Activated CD4-positive, alpha-beta T cell treated with anti-CD3 and anti-CD28 coated beads, Interleukin-2, amount 50 U/mL, for 48 hours (primary cell): ENCODE measurements at places on chromosomes 5 and 9.

DNA sequence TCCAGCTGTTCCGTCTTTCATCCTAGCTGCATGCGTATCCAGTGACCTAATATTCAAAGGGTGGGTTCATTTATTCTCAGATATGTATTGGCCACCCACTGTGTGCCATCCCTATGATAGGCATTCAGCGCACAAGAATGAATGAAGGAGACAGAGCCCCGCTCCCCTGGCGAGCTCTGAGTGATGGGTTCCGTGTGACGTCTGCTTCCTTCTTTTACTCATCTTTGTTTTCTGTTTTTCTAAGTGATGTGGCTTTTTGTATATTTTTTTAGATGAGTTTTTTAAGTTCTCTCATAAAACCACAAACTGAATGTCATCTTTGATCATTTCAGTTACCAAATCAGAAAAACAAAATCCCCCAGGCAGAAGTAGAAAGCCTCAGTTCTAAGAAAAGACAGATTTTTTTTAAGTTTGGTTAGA, 168.3 kb upstream of the OTULINL start:
- DNase-seq = peak; percentile 47

DNA sequence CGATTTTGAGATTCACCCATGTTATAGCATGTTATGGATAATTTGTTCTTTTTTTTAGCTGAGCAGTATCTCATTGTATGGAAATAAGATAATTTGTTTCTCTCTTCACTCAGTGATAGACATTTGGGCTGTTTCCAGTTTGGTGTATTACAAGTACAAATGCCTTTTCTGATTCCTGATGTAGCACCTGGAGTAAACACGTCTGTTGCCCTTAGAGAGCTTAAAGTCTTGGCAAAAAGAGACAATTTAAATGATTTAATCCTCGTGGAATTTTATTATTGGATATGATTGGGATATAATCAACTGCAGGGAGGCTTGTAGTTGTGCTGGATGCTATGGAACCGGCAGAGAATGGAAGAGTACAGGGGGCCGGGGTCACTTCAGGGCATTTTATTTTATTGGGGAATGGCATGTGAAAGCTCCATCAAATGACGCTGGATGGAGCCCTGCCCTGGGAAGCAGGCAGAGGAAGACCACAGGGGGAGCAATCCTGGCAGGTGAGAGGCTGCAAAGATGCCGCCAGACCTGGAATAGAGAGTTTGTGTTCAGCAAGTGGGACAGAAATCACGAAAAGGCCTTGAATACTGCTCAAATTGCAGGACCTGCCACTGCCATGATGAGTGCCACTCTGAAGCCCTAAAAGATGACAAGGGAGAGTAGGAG, 31.0 kb upstream of the TGFBI start:
- DNase-seq = no peak

DNA sequence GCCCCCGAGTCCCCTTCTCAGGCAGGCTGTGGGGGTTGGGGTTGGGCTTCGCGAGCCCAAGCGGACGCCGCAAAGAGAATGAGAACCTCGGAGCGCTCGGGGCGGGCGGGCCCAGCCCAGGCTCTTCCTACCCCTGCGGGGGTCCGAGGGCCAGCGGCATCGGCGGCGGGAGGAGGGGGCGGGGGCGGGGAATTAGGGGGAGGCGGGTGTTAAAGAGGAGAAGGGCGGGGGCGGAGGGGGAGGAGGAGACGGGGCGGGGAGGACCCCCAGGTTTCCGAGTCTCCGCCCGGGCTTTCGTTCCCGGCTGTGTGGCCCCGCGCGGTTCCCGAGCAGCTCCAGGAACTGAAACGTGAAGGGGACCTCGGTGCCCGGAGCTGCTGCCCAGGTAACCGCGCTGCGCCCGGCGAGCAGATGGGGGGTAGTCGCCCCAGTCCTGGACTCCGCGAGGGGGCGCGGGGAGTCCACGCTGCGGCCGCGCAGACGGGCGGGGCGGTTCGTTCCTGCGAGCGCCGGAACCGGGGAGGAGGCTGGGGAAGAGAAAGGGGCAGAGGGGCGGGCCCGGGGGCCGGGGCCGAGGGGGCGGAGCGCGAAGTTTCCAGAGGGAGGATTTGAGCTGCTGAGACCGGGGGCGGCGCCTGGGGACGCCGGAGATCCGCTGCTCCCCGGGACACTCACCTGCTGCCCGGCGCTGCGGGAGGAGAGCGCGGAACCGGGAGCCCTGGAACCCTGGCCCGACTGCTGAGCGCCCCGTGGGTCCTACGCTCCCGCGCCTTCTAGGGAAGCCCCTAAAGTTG, 38.4 kb upstream of the PLEKHG4B start:
- DNase-seq = peak; percentile 56

GRCh38 chr5:179371681-179372680, 26.7 kb upstream of the ADAMTS2 start:
- DNase-seq = no peak

DNA sequence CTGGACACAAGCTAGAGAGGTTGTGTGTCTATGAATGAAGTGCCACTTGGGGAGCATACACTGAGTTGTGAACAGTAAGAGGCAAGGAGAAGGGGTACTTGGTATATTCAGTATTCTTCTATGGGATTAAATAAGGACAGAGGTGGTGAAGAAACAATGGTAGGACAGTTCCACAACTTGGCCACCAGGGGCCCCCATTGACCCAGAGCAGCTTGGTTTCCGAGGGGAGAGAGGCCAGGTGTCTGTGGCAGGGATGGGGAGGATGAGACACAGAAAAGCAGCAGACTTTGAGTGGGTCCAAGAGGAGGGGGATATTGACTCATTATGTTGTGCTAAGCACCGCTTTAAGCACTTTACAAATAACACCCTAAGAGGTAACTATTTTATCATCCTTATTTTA, 220.6 kb downstream of the MELK start:
- DNase-seq = peak; percentile 4

DNA sequence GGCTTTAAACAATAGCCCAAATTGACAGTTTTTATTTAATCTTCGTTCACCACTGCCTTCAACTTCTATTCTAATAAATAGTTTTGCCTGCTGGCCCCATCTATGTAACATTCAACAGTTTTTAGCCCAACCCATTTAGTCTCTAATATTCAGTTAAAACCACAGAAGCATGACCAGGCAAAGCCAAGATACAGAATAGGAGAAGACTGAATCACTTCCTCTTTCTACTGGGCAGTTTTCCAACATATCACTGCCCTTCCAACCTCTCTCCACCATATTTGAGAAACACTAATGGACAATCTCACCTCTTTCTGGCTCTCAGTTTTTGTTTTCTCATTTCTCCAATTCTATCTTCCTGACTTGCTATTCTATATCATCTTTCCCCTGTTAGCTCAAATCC, 352.9 kb downstream of the DNAH5 start:
- DNase-seq = no peak

DNA sequence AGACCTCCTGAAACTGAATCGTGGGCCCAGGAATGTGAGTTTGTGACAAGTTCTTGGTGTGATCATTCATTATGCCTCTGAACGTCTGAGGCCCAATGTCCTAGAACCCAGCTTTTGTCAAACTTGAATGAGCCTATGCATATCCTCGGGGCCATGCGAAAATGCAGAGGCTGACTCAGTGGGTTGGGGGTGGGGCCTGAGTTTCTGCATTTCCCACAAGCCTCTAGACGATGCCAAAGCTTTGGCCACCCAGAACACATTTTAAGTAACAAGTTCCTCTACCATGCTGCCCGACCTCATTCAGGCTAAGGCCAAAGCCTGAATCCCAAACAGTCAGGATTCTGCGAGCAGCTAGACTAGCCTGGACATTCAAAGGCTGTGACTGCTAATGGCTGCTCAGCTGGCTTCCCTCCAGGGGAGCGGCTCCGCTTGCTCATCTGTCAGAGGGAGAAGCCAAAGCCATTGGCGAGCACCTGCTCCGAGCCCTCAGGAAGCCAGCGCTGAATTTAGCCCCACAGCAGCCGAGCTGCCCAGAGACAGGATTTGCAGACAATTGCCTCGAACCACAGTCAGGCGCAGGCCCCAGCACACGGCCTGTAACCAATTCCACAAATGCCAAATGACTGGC, 177.5 kb downstream of the ZDHHC21 start:
- DNase-seq = no peak

DNA sequence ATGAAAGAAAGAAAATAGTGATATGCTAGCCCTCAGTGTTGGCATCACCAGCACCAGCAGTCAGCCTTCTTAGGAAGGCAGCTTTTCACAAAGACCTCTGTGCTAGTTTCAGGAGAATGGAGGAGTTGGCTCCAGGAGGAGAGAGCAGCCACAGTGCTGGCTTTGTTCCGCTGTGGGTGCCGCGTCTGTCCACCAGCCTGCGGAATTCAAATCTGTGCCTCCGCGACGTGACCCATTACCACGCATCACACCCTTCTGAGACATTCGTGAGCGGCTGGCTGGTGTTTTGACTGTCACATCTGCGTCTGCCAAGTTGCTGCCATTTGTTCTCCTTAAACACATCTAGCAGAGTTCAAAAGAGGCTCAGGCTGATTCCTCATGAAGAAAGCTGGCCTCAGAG, 34.4 kb downstream of the SNX18 start:
- DNase-seq = no peak
